ENCODE measurements at places on chromosomes 4 and X. TPM values are rescaled to one million over a fixed set of nuclear protein-coding genes. Genes with fewer than 3 reads are reported as not detected.

The SSX4B gene
- total RNA-seq, result not detected

The MAP3K15 gene
- total RNA-seq, result 0.57 TPM

The TMSB15B gene
- total RNA-seq, result 6.0 TPM

The TLR1 gene
- total RNA-seq, result 4.3 TPM

- no peak for DNase-seq
These were observed 35.7 kb upstream of the FAM241A start for GRCh38 chr4:112109360-112110058.

DNA sequence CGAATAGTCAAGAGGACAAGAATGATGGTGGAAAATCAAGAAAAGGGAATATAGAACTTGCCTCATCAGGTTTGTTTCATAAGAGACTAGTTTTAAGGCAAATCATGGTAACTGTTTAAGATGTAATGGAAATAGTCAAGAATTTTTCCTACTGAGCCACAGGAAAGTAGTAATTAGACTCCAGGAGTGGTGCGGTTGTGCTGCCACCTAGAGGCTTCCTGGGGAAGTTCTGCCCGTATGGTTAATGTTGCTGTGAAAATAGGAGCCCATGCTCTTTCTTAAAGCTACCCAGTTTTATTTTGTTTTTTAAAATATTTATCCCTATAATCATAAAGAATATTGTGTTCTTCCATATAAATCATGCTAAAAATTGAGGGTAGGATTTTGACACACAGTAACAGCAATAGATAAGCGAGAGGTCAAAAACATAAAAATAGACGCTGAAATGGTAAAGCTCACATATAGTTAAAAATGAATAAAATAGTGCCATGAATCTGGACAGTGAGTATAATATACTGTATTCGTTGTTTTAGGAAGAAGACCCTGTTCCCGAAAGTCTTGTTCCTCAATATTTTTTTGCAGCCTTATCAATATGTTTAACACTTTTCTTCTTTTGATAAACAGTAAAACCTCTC is 87.0 kb downstream of the PHOX2B start:
- peak; percentile 51 for DNase-seq

GRCh38 chr4:15884666-15885065 is 53.9 kb downstream of the FGFBP1 start:
- no peak for DNase-seq

- no peak for DNase-seq
These were observed 86.4 kb downstream of the ANAPC10 start for GRCh38 chr4:145011636-145012035.

GRCh38 chr4:87046121-87046551 is 111.3 kb downstream of the AFF1 start:
- DNase-seq, result no peak

- DNase-seq, result peak; percentile 62
These were observed 88.7 kb upstream of the ELOVL6 start for GRCh38 chr4:110287130-110287529.

DNA sequence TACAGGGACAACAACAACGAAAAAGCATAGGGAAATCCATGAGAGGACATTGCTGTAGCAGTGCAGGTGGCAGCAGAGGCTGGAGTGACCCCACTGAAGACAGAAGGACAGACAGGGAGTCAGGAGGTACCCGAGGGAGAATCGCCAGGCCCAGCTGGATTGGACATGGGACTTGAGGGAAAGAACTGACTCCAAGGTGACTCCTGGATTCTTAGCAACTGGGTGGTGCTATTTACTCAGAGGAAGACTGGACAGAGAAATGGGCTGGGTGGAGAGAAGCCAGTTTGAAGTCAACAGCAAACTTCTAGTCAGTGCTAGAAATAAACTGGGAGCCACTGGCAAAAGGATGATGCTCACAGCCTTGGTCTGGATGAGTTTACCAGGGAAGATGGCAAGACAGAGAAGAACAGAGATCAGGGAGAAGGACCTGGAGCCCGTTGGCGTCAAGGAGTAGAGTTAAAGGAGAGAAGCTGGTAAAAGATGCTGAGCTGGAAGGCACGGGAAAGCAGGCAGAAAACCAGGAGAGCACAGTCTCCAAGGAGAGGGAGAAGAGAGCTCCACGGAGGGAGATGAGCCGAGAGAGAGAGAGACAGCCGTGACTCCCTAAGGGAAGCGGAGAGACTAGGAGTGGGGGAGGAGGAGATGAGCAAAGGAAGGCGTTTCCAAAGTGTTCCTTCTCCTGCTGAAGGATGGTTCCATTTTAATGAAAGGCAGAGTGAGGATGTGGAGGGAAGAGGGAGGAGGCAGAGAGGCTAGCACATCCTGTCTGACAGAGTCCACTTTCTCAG is 119.4 kb downstream of the AFAP1 start:
- no peak for DNase-seq
